ENCODE measurements at places on chromosomes 7 and 10. TPM values are rescaled to one million over a fixed set of nuclear protein-coding genes. Genes with fewer than 3 reads are reported as not detected.

- no peak for DNase-seq
These were observed 769 bp upstream of the ELFN1 start for GRCh38 chr7:1669064-1669951.

- no peak for DNase-seq
These were observed 375.8 kb upstream of the VSTM2A start for GRCh38 chr7:54166419-54166818.

DNA sequence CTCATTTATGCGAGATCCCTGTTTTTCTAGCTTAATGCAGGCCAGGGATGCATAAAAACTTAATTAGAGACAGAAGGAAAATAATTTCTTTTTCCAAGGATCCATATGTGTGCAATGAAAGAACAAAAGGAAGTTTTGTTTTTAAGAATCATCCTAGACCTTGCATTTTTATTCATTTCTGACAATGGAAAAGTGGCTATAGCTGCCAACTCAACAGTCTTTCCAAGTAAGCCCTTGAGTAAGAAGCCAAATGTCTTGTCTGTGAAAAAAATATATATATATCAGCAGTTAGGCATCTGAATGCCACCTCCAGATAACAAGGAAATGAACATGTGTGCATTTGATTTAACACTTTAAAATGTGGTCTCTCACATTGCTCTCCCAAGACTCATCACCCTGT is 1397.6 kb downstream of the GATA3 start:
- DNase-seq: no peak

The CYP26C1 gene
- 0.17 TPM for polyA plus RNA-seq
